ENCODE measurements at places on chromosomes 3 and 15. TPM values are rescaled to one million over a fixed set of nuclear protein-coding genes. Genes with fewer than 3 reads are reported as not detected.

SYNM gene
- polyA plus RNA-seq, result 40.1 TPM

CNTN4 gene
- 7.5 TPM for polyA plus RNA-seq

ZKSCAN7 gene
- polyA plus RNA-seq, result 6.9 TPM

GHSR gene
- not detected for polyA plus RNA-seq

FGD5 gene
- polyA plus RNA-seq, result 20.5 TPM
